ENCODE measurements at places on chromosomes 1 and 21.

- no peak for DNase-seq
Measured at GRCh38 chr1:187878883-187879282, 1050.1 kb downstream of the PLA2G4A start.

- DNase-seq: no peak
Measured at GRCh38 chr1:55894521-55894920, 679.4 kb upstream of the USP24 start.

DNA sequence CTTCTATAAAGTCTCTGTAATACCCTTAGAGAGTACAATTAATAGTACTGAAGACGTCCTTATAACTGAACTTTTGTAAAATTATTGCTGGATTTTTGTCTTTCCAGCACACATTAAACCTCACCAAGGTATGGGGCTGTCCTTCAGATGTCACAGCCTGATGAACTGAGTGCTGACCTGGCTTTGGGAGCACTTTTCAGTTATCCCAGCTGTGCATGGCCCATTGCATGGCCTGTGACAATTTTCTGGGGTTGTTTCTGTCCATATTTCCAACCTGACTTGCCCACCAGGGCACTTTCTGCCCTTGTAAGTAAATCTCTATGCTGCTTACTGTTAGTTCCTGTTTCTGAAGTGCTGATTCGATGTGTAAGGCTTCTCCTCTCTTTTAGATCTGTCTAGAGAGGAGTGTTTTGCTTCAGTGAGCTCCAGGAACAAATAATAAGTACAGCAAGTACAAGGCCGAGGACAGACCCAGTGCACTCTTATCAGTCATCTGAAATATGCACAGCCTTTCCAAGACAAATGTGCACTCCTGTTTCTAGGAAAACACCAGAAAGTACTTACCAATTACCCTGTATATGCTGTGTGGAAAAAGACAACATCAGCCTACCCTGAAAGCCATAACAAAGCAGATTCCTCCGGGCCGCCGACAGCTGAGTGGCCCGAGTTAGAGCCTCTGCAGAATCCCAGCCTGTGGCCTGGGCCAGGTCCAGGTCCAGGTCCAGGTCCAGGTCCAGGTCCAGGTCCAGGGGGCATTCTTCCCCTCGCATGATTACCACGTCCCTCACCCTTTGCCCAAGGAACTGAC, 121.7 kb downstream of the DHRS3 start:
- no peak for DNase-seq

DNA sequence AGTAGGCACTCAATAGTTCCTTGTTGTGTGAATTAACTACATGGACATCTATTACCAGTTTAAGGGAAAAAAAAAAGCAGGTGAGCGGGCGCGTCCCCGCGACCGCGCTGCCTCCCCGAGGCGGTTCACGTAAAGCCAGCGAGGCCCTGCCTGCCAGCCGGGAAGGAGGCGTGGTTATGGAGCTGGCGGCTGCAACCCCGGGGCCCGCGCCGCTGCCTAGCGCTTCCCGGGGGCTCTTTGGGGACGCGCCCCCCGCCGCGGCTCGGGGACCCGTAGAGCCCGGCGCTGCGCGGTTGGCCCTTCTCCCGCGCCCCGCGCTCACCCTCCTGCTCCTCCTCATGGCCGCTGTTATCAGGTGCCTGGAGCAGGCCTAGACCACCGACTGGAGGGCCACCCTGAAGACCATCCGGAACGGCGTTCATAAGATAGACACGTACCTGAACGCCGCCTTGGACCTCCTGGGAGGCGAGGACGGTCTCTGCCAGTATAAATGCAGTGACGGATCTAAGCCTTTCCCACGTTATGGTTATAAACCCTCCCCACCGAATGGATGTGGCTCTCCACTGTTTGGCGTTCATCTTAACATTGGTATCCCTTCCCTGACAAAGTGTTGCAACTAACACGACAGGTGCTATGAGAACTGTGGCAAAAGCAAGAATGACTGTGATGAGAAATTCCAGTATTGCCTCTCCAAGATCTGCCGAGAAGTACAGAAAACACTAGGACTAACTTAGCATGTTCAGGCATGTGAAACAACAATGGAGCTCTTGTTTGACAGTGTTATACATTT, 2.6 kb upstream of the CC2D1B start:
- DNase-seq: peak; percentile 80

DNA sequence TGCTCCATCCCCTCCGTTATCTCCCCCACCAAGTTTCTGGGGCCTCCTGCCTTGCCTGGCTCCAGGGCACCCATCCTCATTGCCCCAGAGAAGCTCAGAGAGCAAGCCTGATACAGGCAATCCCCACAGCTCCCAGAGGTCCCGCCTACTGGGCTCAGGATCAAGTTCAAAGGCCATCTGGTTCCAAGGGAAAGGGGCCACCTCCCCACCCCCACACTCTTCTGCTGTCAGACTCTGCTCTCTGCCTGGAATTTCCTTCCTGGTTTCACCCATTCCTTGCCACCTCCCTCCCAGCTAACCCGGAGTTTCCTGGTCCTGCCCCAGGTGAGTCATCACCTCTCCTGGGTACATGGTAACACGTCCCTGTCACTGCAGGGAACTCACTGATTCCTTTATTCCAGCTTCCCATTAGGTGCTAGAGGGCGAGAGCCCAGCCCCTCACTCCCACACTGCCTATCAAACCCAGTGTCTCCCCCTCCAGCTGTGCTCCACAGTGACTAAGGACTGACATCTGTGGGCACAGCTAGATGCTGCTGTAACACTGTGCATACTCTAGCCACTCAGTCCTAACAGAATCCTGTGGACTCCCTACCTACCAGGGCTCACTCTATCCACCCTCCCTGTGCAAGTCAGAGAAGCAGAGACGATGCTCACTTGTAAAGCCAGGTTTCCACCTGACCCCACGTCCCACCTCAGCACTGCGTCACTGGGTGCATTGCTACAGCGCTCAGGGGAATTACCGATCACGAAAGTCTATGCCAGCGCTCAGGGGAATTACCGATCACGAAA, 21.8 kb downstream of the RSPH1 start:
- DNase-seq: peak; percentile 11

DNA sequence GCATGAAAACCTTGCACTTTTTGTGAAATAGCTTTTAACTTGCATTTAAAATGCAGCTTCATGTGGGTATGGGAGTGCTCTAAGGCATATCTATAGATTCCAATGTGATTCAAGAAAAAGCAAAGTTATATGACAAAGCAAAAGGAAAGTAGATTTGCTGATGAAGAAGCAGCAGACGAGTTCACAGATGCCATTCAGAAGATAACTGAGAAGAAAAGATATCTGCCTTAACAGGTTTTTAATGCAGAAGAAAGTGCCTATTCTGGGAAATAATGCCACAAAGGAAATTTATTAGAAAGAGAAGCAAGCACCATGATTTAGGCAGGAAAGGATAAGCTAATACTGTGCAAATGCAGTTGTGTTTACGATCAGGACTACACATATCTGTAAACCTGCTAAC, 68.1 kb downstream of the PHTF1 start:
- DNase-seq: no peak

GRCh38 chr1:227521782-227522181, 41.6 kb upstream of the ZNF678 start:
- no peak for DNase-seq

DNA sequence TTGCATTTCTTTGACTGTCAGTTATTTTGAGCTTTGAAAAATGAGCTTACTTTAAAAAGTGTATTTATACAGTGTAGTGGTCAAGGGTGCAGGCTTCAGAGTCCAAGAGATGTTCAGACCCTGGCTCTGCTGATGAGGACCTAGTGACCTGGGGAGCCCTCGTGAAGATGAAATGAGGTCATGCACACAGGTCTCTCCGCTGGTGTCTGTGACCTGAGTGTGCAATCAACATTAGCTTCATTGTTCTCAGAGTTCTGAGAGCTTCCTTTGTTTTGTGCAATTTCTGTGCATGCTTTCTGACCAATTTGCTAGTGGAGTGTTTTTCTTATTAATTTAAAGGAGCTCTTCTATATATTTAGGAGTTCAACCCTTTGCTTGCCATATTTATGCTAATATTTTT, 71.3 kb downstream of the RIPK4 start:
- DNase-seq: no peak

DNA sequence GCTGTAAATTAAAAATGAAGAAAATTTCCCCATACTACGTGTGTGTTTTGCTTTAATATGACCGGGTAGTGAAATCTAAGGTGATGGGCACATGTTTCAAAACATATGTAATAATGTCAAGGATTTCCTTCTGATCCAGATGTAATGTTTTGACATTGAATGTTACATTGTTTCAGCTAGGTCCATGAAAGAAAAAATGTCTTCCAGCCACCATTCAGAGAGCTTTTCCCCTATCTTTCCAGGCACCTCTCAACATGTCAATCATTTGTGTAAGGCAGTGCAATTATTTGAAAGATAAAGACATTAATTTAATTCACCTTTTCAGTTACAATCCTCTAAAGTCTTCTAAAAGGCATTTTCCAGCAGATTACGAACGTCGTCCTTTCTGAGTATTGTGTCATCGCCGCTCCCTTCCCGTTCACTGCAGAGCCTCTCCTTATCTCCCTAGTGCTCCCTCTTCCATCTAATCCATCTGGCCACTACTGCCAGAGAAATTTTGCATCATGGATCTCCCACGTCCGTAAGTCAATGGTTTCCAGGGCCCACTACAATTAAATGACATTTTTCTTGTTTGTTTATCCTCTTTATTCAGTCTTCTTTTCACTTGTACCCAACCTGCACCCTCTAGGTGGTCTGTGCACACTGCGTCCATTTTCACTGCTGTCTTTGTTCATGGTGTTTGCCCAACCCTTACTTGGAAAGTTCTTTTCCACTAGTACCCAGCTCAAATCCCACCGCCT, 1.3 kb upstream of the VAMP3 start:
- DNase-seq: no peak

DNA sequence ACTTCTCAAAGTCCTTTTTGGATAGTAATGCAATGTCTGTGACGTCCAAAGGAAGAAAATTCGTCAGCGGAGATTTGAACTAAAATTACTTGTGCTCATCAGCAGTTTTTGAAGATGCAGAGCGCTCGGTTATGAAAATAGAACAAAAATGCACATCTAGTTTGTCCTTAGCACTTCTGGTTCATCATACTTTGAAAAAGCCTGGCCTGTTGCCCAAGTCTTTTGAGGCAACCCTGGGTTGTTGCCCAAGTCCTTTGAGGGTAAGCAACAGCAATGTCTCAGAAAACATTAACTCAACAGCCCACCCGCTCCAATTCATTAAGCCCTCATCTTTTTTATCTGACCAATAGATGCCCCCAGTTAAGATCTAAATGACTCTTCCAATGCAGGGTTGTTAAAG, 91.9 kb downstream of the HUNK start:
- no peak for DNase-seq

DNA sequence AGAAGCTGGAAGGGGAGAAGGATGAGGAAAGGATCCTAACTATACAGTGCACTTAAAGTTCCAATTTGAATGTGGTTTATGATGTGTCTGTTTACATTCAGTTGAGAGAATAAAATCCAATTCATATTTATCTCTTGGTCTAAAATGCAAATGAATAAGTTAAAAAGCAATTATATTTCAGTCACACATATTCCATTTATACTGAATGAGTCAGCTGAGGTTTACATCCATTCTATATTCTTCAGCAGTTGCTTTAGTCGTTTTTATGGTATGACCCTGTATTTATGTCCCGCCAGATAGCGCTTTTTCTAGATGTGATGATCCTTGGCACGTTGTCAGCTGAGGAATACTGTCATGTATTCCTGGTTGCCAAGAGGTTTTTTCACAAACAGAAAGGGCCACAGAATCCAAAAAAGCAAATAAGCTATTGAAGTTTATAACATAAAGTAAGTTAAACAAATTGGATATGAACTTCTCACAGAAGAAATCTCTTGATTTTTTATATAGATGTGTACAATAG, 866.2 kb downstream of the NCAM2 start:
- DNase-seq: no peak

- no peak for DNase-seq
Measured at GRCh38 chr1:151277249-151277648, 4.8 kb upstream of the ZNF687 start.

GRCh38 chr1:209643285-209644020, 8.8 kb downstream of the LAMB3 start:
- DNase-seq: no peak

DNA sequence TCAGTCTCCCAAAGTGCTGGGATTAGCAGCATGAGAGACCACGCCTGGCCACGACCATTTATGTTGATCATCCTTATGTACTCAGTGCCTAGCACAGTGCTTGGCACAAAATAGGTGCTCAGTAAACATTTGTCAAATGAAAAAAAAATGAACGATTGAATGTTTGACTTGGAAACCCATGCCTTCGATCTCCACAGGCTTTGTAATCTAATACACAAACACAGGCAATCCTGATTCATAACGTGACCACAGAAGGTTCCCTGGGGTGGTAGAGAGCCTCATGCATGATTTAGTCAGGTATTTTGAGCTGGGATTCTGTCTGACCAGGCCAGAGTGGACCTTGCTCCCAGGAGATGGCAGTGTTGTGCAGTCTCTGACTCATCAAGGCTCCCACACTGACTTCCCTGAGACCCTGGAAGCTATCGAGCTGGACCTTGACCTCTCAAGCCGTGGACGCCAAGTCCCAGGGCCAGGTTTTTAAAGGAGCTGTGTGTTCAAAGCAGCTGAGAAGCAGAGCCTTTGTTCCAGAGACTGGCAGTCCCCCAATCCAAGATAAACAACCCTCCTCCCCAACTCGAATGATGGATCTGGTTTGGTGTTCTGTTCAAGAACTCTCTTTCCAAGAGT, 81.1 kb downstream of the PGM1 start:
- DNase-seq: no peak

GRCh38 chr1:65141394-65141793, 6.6 kb upstream of the AK4 start:
- DNase-seq: no peak

GRCh38 chr1:243786531-243786930, 63.5 kb downstream of the AKT3 start:
- no peak for DNase-seq

- DNase-seq: no peak
Measured at GRCh38 chr1:209877087-209877764, 49.5 kb downstream of the UTP25 start.

DNA sequence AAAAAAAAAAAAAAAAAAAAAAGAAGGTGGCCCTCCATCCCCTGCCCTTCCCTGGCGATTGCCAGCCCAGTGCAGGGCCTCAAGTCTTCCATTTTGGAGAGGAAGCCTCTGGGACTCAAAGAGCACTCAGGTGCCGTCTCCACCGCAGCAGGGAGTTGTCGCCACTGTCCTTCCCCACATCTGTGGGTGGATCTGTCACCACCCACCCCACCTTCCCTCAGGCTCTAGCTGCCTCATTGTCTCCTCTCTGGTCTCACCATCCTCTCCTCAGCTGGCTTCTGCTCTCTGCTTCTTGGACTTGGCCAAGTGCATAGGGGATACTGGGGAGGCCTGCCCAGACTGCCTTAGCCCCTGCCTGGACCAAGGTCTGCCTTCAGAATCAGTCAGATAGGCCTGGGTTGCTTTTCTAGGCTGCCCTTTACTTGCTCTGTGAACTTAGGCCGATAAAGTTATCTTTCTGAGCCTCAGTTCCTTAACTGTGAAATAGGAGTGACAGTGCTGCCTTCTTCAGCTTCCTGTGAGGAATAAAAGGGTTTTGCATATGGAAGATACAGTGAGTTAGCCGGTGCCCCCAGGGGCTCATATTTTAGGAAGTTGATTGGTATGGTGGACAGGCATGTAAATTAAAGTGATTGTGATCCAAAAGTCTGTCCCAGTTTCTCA, 15.8 kb downstream of the RCC1 start:
- no peak for DNase-seq
